ENCODE measurements at places on chromosomes 7 and 10. TPM values are rescaled to one million over a fixed set of nuclear protein-coding genes. Genes with fewer than 3 reads are reported as not detected.

Gene PPP1R17
- not detected for total RNA-seq

DNA sequence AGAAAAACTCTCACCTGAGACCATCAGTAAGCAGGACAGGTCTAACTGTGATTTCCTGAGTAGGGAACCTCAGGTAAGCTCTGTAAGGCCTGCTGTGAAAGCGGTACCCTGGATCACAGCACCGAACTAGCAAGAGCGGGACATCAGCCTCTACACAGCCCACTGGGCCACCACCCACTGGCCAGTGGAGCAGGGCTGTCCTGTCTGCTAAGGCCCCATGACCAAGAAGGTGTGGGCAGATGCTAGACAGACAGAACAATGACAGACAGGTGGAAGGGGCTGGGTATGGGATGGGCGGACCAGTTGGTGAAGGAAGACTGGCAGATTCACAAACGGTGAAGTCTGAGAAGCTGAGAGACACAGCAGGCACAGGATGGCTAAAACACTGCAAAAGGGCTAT lies 79.4 kb upstream of the DDC start:
- no peak for DNase-seq

DNA sequence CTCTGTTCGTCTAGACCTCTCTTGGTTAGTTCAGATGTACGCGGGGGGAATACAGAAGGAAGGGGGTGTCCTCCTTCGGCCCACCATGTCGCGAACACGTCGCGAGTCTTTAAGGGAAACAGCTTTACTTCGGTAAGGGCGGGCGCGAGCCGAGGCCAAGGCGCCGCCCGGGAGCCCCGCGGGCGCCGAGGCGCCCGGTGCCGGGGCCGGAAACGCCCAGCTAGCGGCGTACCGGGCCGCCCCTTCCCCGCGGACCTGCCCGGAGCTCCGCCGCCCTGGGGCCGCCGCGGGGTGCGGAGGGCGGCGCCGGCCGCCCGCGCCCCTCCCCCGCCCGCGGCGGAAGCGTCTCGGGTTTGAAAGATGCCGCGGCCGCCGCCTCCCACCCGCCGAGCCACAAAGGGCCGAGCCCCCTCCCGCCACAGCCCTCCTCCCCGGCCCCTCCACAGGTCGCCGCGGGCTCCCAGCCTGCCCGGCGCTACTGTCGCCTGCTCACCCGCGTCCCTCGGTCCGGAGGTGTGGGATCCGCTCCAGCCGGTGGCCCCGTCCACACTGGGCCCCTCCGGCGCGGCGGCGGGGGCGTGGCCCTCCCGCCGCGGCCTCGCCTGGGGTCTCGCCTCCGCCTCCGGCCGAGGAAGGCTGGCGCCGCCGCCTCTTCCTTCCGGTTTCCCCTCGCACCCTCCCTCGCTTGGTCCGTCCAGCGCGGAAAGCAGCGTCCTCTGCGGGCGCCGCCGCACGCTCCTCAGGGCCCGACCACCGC lies at the start of gene KBTBD2:
Gene KBTBD2, minus strand, starts transcription at position 718 of the 757 bp plus-strand sequence. CDS start 12,156 bp downstream, outside the sequence.
- DNase-seq = no peak

Gene PAX4
- not detected for total RNA-seq

DNA sequence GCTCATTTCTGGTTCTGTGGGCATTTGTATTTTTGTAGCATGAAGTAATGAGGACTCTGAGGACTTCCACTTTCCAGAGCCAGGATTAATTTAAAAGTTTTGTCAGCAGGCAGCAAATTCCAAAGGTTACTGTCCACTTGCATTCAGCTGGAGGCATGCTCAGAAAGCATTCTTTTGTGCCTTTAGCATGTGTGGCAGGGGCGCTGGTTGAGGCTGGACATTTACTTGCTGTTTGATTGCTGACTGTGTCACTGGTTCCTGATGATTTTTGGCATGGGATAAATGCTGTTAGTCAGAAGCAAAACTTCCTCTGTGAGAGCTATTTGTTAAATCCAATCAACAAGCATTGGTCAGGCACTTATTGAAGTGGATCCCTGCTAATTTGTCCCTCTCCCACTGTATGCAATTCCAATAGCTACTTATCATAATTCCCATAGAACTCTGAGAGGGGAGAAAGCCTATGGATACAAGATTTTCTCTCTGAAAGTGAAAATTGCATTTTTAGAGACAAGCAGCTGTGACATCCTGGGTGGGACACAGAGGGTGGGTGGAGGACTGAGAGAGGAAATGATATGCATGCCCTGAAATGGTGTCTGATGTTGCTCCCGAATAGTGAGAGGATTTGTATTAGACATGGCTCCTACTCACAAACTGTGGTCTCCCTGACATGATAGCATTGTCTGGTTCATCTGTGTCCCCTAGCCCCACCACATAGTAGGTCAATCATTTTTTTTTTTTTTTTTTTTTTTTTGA lies 161.2 kb upstream of the WDR11 start:
- no peak for DNase-seq

DNA sequence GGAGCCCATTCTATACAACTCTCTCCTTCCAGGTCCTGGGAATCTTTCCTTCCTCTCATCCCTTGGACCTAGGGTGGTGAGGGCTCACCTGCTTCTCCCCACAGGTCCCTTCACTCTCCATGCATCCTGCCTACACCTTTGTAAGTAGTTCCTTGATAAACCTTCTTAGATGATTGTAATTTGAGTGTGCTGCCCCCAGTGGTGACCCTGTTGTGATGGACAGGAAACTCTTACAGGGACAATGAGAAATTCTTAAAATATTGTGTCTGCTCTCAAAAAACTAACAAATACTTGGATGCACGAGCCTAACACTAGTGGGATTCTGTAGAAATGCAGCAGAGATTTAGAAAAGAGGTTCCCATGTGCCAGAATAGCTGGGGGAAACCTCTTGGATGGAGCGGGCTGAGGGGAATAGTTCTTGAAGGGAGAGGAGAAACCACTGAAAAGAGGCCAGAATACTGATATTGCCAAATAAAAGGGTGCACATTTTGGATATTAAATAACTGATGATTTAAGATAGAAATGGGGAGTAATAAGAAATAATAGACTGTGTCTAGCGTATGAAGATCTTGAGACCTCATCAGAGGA lies 6.7 kb upstream of the PAXIP1 start:
- no peak for DNase-seq

- DNase-seq = no peak
Observed at GRCh38 chr7:143205560-143206293, 16.1 kb upstream of the TAS2R40 start.

DNA sequence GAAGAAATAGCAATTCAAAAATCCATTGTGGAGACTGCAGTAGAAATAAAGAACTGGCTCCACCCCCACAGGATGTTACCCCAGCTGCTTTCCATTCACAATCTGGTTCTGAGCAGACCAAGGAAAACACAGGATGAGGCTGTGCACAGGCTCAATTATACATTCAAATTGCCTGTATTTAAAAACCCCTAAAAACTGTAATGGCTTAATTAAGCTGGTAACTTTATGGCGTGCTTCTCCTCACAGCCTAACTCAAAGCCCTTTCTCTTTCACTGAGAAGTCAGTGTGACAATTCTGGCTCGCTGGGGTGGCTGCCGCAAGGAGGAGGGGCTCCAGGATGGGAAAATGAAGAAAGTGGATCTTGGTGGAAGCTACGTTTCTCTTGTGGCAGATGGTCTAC lies 1191.1 kb downstream of the SORCS1 start:
- DNase-seq = no peak

Gene EPHA1
- 14.4 TPM for total RNA-seq

Gene ERCC6
- 5.6 TPM for total RNA-seq

Gene SKIDA1
- total RNA-seq = 0.52 TPM

- no peak for DNase-seq
Observed at GRCh38 chr7:106867641-106868351, 2.7 kb downstream of the PIK3CG start.

Gene EPO
- total RNA-seq = not detected

Gene ITIH2
- not detected for total RNA-seq

Gene SPAM1
- total RNA-seq = not detected

Gene PRPS1L1
- not detected for total RNA-seq

DNA sequence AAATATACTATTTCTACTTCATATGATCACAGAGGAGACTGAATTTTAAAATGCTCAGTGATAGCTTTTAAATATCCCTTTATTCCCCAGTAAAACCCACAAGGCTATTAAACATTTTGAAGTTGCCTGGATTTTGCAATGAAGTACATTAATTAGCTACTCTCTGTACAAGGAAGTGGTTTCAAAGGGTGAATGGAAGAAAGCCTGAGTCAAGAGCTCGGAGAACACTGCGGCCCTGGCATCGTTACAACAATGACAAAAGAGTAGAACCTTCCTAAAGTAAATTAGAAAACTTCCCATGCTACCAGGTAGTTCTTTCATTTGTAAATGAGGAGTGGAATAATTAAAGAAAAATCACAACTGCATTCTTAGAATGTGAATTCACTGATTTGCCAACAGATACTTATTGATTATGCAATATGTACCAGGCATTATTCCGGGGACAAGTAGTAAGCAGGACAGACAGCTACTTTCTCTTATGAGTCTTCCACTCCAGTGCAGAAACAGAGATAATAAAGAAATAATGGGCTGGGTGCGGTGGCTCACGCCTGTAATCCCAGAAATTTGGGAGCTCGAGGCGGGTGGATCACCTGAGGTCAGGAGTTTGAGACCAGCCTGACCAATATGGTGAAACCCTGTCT lies 63.0 kb downstream of the ZNF22 start:
- DNase-seq = no peak

- no peak for DNase-seq
Observed at GRCh38 chr10:70588859-70589570, 13.5 kb downstream of the PRF1 start.

DNA sequence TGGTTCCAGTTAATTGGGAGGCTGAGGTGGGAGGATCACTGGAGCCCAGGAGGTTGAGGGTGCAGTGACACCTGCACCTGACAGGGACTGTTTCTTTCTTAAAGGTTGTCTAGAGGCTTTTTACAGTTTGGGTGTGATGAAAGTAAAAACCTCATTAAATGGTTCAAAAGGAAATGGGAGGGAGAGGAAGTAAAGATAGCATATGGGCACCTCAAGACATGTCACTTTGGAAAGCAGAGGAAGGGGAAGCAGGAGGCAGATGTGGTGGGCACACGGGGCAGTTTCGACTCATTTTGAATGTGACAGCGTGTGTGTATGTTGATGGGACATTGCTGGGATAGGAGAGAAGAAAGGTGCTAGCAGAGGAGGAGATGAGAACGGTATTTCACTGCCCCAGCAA lies 203.1 kb downstream of the MLLT10 start:
- DNase-seq = no peak

- DNase-seq = no peak
Observed at GRCh38 chr7:131105294-131105798, 222.3 kb upstream of the MKLN1 start.

Gene GDF2
- not detected for total RNA-seq

Gene TRPV5
- not detected for total RNA-seq

DNA sequence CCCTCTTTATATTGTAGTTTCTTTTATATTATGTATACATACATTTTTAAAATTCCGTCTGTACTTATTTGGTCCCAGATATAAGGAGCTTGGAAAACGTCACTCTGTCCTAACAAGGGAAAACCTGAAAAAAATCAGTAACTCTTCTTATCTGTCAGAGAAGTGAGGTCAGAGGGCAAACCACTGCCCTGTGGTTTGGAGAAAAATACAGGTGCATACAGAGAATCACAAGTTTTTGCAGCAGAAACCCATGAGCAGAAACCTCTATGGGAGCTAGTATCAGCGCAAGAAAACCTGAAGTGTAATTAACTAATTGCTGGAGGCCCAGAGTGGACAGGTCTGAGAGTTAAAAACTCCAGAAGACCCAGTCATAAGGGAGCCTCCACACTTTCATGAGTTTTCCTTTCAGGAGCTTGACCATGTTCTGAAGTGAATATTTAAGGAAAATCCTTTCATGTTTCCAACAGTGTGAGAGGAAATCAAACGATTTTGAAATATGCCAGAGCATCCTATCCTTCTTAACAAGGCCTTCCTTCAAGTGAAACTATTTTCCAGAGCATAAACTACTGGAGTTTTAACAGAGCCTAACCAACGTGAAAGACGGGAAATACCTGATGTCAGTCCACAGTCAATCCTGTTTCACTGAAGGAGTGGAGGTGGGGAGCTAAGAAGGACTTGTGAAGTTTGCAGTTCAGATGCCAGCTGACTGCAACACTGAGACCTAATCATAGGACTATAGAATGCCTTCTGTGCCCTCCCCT lies 290.8 kb upstream of the BMPER start:
- no peak for DNase-seq

GRCh38 chr7:55536619-55537457 lies 35.5 kb downstream of the VOPP1 start:
- no peak for DNase-seq

Gene SSC4D
- total RNA-seq = 1.2 TPM

DNA sequence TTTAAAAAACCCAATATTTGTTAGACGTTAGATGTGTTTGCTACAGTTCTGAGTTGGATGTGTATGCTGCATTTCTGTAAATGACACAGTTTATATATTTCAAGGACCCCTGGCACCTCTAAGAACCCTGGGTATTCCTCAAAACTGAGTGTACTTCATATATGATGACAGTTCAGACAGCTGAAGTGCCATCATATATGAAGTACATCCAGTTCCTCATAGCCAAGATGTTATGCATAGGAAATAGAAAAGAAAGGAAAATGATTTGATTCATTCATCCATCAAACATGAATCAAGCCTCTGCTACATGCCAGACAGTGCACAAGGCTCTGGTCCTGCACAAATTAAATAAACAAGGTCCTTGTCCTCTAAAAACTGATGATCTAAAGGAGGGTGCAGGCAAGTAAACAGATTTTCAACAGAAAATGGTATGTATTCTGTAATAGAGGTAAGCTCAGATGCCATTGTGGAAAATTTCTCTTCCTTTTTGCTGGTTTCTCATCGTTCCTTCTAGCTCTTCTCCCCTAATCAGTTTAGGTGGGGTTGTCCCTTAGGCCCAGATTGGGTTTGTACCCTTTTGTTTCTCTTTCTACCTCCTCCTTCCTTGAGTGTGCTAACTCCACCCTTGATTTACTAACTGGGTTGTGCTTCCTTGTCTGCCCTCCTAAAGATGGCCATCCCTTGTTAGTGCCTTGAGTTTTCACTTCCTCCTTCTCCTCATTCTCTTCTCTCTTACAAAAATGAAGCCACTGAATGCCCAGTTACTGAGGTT lies 25.3 kb upstream of the SMIM30 start:
- no peak for DNase-seq

Gene SLC26A5
- total RNA-seq = not detected

Gene PDZD7
- 6.6 TPM for total RNA-seq

DNA sequence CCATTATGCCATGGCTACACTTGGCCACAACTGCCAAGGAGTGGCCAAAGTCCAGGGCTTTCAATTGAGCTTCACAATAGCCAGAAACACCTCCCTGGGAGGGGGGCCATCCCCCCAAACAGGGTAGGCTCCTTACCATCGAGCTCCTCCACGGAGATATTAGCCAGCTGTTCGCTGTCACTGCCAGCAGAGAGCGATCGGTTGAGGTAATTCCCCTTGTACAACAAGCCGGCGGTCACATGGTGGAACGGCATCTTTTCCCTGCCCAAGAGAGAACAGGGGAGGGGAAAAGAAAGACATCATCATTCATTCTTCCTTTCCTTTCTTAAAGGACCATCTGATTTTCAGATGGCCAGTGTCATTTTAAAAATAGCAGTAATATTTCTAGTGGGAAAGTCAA lies 133.6 kb downstream of the CALN1 start:
- no peak for DNase-seq

DNA sequence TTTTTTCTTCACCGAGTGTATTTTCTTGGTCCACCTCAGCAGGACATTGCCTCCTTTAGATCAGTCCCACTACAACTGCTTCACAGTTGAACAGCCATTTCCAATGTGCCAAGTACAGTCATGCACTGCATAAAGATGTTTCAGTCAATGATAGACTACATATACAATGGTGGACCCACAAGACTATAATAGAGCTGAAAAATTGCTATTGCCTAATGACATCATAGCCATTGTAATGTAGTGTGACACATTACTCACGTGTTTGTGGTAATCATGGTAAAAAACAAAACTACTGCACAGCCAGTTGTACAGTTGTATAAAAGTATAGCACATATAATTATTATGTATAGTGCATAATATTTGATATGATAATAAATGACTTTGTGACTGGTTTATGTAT lies 113.8 kb upstream of the HPS1 start:
- no peak for DNase-seq

Measured in epithelial cell of proximal tubule (primary cell).